Inflammatory macrophage (primary cell): ENCODE measurements at places on chromosomes 6 and 20.

DNA sequence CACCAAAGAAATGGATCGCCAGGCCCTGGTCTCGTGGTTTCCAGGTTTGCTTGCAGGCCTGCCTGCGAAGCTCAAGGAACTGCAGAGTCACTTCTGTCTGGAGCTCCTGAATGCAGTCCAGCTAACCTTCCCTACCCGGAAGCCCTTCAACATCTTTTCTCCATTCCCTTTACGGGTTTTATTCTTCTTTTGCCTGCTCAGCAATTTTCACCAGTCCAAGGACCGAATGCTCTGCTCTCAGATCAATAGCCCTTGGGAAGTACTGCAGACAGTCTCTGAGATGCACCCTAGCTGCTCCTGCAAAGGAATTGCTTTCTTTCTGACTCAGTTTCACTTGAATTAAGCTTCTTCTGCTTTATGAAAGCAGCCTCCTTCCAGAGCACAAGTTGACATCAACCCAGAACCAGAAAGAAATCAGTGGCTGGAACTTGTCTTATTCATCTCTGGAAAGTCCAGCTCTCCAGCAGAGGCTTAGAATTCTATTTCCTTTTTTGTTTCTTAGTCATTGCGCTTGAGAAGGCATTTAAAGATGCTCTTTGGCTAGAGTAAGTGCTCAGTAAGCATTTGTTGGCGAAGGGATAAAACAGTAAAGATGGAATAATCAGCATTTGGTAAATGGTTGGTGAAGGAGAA lies 18.7 kb upstream of the YWHAB start:
- peak; percentile 4 for DNase-seq

- DNase-seq, result no peak
Measured at GRCh38 chr6:98458708-98459107, 375.7 kb upstream of the POU3F2 start.

- DNase-seq, result no peak
Measured at GRCh38 chr20:47529840-47530239, 28.2 kb downstream of the NCOA3 start.

GRCh38 chr6:65117817-65118409 lies 589.1 kb downstream of the EYS start:
- no peak for DNase-seq
